ENCODE measurements at places on chromosomes 2 and 18.

- no peak for DNase-seq
These were observed 102.8 kb upstream of the RBMS1 start for GRCh38 chr2:160596441-160596840.

DNA sequence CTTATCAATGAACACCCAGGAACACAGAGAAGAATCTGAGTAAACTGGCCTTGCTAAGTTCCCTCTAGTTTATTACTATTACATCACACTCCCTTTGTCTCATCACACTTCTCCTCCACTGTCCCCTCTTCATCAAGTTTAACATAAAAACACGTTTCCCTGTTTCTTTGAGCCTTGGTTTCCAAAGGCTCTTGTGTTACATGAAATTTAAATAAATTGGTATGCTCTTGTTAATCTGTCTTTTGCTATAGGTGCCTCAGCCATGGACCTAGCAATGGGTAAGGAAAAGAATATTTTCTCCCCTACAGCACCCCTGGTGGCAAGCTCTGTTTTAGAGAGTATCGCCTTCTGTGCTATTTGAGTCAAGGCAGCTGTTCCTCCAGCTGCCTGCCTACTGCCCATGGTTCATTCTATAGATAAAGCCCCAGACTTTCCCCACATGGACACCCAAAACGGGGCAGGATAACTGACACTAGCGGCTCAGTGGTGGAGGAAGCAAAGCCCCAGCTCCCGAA lies 31.8 kb downstream of the TGIF1 start:
- no peak for DNase-seq

GRCh38 chr18:31170335-31170734 lies 7.7 kb upstream of the DSC1 start:
- no peak for DNase-seq

- DNase-seq, result no peak
These were observed 13.9 kb upstream of the HTR2B start for GRCh38 chr2:231138699-231139098.

DNA sequence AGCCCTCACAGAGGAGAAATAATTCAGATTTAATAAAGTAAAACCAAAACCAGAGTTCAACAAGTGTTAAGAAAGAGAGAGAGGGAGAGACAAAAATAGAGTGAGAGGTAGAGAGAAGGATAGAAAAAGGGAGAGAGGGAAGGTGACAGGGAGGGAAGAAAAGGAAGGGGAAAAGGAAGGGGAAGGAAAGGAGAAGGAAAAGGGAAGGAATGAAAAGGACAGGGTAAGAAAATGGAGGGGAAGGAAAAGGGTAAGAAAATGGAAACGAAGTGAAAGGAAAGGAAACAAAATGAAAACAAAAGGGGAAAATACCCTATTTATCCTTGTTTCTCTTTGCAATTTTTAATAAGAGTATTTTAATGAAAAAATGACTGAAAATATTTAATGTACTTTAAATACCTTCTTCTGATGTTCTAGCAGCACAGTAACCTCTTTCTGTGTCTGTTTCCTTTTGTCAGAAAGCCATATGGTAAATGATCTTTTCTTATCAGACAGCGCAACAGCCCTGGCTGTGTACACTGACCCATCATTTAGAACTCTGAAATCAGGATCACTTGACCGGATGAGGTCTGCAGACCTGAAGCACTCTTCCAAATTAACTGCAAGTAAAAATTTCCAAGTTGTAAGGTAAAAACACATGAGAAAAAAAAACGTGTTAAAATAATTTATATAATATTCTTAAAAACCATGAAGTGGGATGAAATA lies 11.8 kb downstream of the DSC3 start:
- no peak for DNase-seq

GRCh38 chr18:45764000-45764686 lies 40.2 kb downstream of the SLC14A1 start:
- no peak for DNase-seq

- DNase-seq, result no peak
These were observed 3.1 kb downstream of the FECH start for GRCh38 chr18:57583297-57583835.

- DNase-seq, result no peak
These were observed 453.7 kb downstream of the CNTNAP5 start for GRCh38 chr2:124478761-124479160.

GRCh38 chr18:67145586-67146292 lies 370.8 kb downstream of the DSEL start:
- no peak for DNase-seq

DNA sequence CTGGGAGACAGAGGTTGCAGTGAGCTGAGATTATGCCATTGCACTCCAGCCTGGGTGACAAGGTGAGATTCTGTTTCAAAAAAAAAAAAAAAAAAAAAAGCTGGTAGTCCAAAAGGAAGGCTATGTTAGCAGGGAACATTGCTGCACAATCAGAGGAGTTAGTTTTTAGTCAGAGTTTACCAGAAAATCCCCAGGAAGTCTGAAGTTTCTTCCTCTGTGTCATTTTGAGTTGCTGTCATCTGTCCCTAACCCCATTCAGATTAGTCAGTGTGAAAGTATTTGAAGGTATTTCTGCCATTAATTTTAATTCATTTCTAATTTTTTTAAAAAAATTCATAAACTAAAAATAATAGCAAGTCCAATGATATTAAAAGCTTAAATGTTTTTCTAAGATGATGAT lies 33.5 kb upstream of the CERS6 start:
- no peak for DNase-seq

GRCh38 chr2:158191076-158191895 lies 89.6 kb downstream of the UPP2 start:
- no peak for DNase-seq

DNA sequence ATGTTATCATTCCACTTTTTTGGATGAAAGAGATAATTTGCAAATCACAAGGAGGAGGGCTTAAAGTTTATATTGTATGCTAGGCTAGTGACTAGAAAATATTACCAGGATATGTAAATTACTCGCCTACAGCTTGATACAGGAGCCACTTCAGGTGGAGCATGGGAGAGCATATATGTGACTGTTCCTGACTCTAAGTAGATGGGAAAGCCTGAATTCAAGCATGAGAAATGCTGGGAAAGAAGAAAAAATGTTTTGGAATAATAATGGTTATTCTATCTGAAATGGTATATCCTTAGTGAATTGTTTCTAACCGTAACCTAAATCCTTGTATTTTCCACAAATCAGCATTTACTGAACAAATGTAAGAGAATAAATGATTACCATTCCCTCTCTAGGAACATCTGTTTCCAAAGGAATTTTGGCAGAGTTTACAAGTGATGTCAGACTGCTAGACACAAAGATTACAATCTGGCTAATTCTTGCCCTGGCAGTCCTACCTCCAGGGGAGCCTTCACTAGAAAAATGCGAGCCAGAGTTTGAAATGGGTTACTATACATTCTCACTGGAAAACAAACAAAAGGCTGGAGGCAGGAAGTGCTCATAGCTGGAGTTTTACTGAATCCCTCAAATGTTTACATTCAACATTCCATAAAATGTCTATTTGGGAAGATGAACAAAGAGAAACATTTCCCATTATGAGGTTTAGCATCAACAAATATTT lies 129.4 kb upstream of the MAPRE2 start:
- no peak for DNase-seq

GRCh38 chr2:134668821-134669220 lies 50.0 kb downstream of the TMEM163 start:
- peak; percentile 86 for DNase-seq

DNA sequence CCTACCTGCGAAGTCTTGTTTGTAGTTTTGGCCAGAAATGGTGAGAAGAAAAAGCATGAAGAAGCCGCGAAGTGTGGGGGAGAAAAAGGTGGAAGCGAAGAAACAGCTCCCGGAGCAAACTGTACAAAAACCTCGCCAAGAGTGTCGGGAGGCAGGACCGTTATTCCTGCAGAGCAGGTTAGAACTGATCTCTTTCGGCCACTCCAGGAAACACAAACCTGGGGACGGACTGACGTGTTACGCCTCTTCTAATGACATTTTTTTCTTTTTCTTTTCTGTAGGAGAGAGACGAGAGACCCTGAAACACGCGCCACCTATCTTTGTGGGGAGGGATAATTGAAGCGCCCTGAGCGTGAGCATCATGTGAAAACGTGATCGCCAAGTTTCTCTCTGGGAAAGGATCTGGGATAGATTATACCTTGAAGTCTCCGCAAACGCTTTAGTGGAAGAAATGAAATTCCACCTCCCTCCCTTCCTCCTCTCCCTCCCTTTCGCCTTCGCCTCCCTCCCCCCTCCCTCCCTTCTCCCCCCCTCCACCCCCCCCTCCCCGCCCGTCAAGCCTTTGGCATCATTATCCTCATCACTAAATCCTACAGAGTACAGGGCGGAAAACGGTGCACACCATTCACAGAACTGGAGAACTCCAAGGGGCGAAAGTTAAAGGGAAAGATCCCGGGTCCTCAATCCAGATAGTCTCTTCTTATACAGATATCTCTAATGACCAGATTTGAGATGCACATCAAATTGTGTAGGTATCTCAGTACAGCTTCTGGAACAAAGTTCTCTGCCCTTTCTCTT lies at the start of gene ZEB2:
Gene ZEB2 (minus strand): TSS at position 186 of the 798 bp plus-strand sequence. CDS start 2,769 bp downstream, outside the sequence.
- DNase-seq, result no peak

- DNase-seq, result no peak
These were observed 413.8 kb downstream of the RAD51AP2 start for GRCh38 chr2:17104454-17104853.

DNA sequence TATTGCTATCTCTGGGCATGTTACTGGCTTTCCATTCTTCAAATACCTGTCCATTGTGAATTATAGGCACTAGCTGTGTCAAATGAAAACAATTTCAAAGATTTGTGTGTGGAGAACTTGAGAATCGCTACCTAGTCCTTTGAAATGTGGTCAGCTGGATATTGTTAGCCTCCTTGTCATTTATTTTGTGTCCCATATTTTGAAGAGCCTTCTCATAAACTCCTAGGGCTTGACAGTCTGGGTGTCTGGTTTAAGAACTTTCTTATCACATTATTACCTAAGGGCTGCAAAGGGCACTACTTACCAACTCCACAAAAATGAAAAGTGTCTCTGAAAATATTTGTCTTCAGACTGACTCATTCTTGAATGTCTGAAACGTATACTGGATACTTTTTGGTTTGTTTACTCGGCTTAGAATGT lies 50.2 kb downstream of the COL4A3 start:
- no peak for DNase-seq

- DNase-seq, result no peak
These were observed 107.7 kb downstream of the ATL2 start for GRCh38 chr2:38269421-38269820.

GRCh38 chr18:55489034-55489986 lies 98.7 kb downstream of the TCF4 start:
- no peak for DNase-seq

DNA sequence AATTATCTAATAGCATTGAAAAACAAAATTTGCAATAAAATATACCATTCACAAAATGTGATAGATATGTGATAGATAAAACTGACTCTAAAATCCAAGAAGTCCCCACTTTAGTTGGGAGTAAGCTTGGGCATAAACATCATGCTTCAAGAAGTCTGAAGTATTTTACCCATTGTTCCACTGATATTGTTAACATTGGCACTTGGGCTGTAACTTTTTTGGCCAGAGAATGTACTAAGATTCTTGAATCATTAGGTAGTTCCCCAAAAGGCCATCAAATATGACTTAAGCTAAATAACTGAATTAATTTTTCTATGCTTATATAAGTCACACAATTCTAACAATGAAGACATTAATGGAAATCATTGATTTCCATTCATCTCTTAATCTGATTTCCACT lies 413.6 kb downstream of the CDH2 start:
- no peak for DNase-seq

GRCh38 chr2:36965206-36965605 lies 1.1 kb downstream of the STRN start:
- DNase-seq, result no peak

- DNase-seq, result no peak
These were observed 533.5 kb downstream of the TNS1 start for GRCh38 chr2:217469203-217469810.

- no peak for DNase-seq
These were observed 168.7 kb downstream of the SCG2 start for GRCh38 chr2:223433461-223433860.

GRCh38 chr2:135709992-135710391 lies 31.7 kb upstream of the UBXN4 start:
- peak; percentile 8 for DNase-seq

- no peak for DNase-seq
These were observed 103.0 kb upstream of the AGAP1 start for GRCh38 chr2:235390816-235391194.

DNA sequence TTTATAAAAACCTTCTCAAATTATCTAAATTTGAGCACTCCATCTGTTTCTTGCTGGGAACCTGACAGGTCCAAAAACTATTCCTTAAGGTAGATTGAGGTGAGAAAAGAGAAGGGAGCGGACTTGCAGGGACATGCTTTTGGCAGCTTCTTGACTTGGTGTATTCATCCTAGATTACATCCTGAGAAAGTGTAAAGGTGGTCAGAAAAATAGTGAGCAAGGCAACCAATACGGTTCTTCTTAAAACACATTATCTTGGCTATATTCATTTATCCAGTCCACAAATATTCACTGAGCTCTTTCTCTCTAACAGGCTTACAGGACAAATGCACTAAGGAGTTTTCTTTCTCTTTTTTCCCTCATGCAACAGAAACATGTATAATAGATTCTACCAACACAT lies 230.0 kb downstream of the LRP1B start:
- no peak for DNase-seq

DNA sequence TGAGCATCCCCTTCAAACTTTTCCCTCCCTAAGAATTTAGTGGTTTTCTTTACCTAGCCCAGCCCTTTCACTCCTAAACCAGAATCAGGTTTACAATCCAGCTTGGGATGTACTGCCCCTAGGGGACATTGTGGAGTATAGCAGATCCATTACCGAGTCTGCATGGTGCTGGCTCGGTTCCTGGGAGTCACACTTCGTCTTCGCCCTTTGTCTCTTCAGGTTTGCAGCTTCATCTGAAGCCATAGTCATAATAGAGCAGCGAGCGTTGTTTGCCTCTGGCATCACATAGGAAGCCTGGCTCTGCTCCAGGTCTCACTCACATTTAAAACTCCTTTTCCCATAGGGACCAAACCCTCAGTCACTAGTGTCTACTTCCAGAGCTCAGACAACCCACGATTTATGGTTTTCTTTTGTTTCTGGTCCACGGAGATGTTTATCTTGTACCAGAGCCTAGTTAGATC lies 16.8 kb upstream of the LYPD6 start:
- DNase-seq, result no peak

- DNase-seq, result no peak
These were observed 414.0 kb downstream of the ERBB4 start for GRCh38 chr2:212124598-212124997.

- DNase-seq, result no peak
These were observed 182.3 kb upstream of the STK17B start for GRCh38 chr2:196353717-196354116.

Data from T-helper 22 cell (primary cell).